ENCODE measurements at places on chromosomes 13 and 19. TPM values are rescaled to one million over a fixed set of nuclear protein-coding genes. Genes with fewer than 3 reads are reported as not detected.

PRDX2 gene
- 285 TPM for total RNA-seq

SIAH3 gene
- not detected for total RNA-seq

- H3K4me3 ChIP-seq = no peak overlapping the region
- H3K4me1 ChIP-seq = peaks cover 10% of the 10 kb centered on the region
- peak; percentile 66 for DNase-seq
- H3K36me3 ChIP-seq = no peaks in the 10 kb centered on the region
- H3K27ac ChIP-seq = no peak overlapping the region
- no peaks in the 10 kb centered on the region for H3K27me3 ChIP-seq
These were observed 5.4 kb upstream of the LRFN1 start for GRCh38 chr19:39325778-39326665.

DNA sequence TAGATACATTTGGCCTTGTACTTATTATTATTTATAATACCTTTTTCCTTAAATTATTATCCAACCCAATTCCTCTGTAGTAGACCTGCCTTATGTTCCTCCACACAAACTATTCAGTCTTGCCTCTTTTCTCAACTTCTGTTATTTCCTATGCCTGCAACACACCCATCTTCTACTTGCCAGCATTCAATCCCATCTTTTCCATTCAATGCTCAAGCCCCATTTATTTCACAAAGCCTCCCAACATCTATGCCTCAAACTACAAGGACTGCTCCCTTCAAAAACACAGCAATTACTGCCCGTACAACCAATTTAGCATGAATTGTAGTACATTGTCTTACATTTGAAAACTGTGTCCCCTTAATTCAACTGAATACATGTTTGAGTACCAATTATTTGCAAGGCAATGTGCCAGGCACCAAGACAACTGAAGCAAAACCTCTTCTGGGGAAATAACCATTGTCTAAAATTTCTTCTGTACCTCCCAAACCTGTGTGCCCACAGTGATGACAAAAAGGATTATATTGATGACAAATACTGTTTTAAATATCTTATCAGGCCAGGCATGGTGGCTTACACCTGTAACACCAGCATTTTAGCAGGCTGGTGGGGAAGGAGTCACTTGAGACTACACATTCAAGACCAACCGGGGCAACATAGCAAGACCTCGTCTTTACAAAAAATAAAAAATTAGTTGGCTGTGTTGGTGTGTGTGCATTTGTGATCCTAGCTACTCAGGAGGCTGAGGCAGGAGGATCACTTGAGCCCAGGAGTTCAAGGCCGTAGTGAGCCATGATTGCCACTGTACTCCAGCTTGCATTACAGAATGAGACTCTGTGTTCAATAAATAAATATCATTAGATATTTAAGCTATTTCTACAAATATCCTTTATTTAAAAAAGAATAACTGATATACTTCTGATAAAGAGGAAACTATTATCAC is 35.1 kb downstream of the ELF1 start:
- no peak overlapping the region for H3K27ac ChIP-seq
- peaks cover 7% of the 10 kb centered on the region for H3K4me1 ChIP-seq
- no peaks in the 10 kb centered on the region for H3K36me3 ChIP-seq
- H3K4me3 ChIP-seq = no peak overlapping the region
- DNase-seq = no peak

GRCh38 chr19:15779756-15780476 is 7.5 kb upstream of the OR10H5 start:
- H3K36me3 ChIP-seq = no peaks in the 10 kb centered on the region
- no peaks in the 10 kb centered on the region for H3K27me3 ChIP-seq
- peak overlapping the region; percentile 45 for H3K27ac ChIP-seq
- H3K4me1 ChIP-seq = no peaks in the 10 kb centered on the region

GRCh38 chr13:41710771-41711170 is 250.1 kb downstream of the VWA8 start:
- H3K4me1 ChIP-seq = no peaks in the 10 kb centered on the region
- H3K27ac ChIP-seq = no peak overlapping the region
- H3K27me3 ChIP-seq = no peaks in the 10 kb centered on the region
- DNase-seq = no peak

DNA sequence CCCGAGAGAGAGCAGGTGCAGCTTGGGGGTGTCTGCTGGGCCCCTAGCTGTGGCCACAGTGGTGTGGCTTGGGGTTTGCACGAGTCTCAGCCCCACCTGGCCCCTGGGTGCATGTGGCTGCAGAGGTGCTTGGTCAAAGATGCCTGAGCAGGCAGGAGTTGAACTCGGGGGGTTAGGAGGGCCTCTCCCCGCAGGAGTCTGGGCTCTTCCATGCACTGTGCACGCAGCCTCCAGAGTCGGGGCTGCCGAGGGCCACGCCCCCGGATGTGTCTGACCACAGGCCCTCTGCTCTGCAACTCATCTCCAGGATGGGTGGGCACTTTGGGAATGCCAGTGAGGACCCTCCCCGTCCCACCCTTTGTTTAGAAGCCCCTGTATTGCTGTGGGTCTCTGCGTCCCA is 91.5 kb upstream of the MCF2L start:
- peak; percentile 12 for DNase-seq
- peaks cover 9% of the 10 kb centered on the region for H3K4me1 ChIP-seq
- H3K27me3 ChIP-seq = no peaks in the 10 kb centered on the region
- peak overlapping the region; percentile 48 for H3K27ac ChIP-seq
